ENCODE measurements at places on chromosomes 1 and 21.
A peak's percentile ranks its signal among the peaks of the same experiment; 100 is the strongest.

DNA sequence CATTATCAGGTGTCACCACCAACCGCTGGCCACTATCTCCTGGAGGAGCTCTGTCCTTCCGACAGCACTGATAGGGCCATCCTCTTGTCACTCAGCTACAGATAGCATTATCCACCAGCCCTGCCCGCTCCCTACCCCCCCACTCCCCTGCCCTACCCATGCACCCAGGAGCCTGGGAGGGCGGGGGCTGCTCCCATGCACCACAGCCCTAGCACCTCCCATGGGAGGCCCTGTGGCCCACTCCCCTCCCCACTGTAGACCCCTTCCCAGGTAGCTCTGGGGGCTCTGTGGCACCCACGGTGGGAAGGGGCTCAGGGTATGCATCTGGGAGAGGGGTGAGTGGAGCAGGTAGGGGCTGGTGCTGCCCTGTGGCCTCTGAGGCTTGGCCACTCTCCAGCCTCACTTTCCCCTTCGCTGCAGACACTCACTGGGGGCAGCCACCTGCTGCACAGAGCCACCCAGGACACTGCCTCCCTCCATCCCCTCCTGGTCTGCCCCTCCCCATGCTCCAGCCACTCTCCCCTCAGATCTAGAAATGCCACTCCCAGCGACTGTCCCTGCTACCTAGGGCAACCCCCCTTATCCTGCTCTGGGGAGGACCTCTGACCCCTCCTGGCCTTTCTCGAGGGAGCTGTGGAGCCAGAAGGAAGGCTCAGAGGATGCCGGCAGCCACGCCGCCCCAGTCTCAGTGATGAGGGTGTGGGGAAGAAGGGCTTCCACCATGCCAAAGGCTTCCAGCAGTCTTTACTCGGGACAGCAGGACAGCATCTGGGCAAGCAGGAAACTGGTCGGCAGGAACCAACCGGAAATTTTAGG, 58.5 kb downstream of the WNT9A start:
- DNase-seq = no peak

GRCh38 chr1:230251644-230252191, 174.4 kb downstream of the PGBD5 start:
- DNase-seq = no peak

- peak; percentile 95 for DNase-seq
Measured at GRCh38 chr1:203306089-203306964, 1.0 kb downstream of the BTG2 start.

DNA sequence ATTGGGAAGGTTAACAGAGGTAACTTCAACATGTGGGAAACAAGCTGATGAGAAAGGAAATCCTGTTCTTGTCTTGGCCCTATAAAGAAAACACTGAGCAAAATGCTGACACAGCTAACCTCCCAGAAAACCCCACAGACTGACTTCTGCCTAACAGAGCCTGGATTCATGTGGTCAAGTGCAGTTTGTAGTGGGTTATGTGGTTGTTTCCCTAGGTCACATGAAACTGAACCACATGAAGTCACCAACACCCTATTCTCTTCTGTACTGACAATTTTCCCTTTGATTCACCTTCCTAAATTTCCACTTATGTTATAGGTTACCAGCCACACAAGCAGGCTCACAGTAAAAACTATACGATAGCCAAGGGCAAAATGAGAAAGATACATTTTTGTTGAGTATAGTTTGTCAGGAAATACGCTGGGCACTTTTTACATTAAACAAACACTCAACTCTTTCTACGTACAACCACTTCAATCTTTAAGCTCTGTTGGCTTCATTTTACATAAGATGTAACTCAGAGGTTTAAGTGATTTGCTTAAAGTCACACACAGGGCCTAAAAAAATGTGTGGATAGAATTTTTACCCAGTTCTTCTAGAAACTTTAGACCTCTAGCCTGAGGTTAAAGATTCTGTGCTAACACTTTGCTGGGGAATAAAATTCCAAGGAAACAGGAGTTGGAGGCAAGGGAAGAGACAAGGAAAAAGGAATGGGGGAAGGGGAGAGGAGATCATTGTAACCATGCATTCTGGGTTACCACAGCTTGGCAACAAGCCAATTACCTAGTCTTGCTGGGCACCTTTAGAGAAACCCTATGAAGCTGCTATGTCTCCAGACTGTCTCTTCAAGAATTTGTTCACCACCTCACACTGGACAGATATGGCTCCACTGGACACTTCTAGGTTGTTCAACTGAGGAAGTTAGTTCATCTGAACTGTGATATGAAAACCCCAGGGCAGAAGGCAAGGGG, 601.6 kb upstream of the USP24 start:
- DNase-seq = peak; percentile 84

GRCh38 chr21:44681861-44682579, at the start of gene KRTAP12-1:
KRTAP12-1 (minus strand) TSS chr21:44682163; CDS start chr21:44682123, 40 bp downstream.
- DNase-seq = peak; percentile 70

DNA sequence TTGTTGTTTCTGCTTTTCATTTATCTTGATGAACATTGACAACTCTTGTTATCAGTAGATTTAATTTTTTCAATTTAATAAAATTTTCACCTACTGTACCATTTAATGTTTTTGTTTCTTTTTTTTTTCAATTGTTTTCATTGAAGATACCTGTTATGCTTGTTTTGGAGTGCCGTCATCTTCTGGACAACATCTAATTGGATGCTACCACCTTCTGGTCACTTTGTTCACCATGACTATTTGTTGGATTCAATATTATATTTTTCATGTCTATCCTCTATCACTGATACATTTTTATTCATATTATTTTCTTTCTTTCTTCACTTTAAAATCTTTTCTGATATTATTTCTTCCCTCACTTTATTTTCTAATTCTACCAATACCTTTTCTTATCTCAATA, 14.0 kb downstream of the KRTAP21-2 start:
- no peak for DNase-seq

GRCh38 chr1:188140958-188141357, 1312.2 kb downstream of the PLA2G4A start:
- DNase-seq = no peak

DNA sequence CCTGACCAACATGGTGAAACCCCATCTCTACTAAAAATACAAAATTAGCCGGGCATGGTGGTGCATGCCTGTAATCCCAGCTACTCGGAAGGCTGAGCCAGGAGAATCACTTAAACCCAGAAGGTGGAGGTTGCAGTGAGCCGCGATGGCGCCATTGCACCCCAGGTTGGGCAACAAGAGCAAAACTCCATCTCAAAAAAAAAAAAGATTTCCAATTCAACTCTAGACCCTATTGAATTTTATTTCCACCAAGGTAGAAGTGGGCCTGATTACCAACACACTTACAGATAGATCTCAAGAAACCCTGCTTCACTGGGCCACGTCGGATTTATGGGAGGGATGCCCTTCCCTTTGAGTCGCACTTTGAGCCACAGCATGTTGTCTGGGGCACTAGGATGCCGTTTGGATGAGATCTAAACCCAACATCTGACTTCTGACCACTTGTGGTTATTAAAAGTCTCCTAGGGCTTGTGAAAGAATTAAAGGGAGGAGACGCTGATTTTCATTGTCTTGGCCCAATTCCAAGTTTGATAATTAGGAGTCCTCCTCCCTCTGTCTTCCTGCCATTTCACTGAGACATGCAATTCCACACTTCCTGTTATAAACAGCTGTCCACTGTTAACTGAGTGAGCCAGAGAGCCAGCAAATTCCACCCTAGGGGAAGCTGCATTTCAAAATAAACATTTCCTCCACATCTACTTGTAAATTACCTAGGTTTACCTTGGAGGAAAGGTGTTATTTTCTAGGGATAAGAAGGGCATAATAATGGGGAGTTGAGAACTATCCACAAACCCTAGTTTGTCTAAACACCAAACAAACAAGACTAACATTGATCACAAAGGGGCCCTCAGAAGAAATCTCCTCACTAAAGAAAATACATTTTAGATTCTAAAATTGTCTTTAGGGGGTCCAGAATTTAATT, 5.2 kb upstream of the RERE start:
- DNase-seq = peak; percentile 26

DNA sequence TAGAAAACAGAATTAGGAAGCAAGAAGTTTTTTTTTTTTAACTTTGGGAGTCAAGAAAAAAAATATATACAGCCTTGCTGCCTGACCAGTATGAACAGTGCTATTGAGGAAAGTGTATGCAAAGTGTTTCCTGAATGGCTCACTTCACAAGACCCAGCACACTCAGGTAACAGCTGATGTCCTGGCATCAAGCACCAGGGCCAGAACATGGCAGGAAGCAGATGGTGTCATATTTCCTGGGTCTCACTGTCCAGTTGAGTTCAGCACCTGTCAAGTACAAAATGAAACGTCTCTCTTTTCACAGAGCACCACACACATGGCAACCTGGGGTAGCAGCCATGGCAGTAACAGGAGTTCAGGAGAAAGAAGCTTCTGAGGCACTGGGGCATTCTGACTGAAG, 372.3 kb downstream of the TTLL7 start:
- no peak for DNase-seq

- no peak for DNase-seq
Measured at GRCh38 chr1:63968663-63969440, 195.0 kb downstream of the ROR1 start.

DNA sequence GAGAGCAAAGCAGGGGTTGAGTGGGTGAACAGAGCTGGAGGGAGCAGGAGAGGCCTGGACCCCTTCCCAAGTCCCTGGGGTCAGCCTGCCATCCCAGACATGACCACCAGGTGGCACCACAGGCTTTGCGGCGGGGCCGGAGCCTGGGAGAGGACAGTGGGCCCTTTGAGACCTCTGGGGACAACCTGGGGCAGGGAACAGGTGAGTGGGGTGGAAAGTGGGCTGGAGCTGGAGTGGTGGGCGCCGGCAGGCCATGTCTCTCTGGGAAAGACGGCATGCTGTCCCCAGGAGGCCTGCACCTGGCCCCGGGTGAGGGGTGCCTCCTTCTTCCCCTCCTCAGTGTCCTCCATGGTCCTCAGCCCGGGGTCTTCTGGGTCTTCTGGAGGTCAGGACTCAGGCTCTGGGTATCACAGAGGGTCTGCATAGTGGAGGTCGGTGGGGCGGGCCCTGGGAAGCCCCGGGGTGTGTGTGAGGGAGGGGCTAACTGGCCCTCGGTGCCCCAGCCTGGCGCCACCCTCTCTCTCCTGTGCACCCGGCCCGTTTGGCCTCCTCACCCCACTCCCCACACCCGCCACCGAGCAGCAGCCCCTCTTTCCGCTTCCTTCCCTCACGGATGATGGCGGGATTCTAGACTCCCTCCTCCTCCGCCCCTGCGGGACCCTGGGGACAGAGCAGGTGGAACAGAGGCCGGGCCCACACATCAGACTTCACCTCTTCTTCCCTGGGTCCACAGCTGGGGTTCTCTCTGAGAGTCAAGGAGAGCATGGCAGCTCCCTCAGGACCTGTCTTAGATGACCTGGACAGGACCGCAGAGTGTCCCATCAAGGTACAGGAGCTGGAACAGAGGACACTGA, 28.5 kb upstream of the PKP1 start:
- DNase-seq = no peak

GRCh38 chr21:17819877-17820229, 697 bp upstream of the C21orf91 start:
- DNase-seq = peak; percentile 88

DNA sequence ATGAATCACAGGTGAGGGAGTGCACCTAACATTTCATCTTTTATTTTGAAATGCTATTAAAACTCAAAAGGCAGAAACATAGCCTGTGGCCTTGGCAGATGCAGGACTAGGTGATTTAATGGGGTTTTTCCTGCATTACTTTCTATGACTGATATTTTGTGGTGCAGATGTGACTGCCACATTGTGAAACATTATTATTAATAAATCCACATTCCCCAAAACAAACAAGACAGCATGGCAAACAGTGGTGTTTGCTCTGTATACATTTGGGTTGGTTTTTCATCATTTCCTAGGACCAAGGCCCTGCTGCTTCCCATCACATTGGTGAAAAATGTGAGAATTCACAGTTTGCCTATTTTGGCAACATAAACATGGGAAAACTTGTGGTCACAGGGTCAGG, 247.6 kb upstream of the SGIP1 start:
- DNase-seq = no peak

GRCh38 chr1:117416004-117416403, 48.8 kb downstream of the MAN1A2 start:
- DNase-seq = no peak

- DNase-seq = no peak
Measured at GRCh38 chr1:234529095-234529949, 50.3 kb upstream of the TARBP1 start.

- DNase-seq = no peak
Measured at GRCh38 chr21:44288251-44289110, 2.8 kb downstream of the AIRE start.

Measured in NCI-H187 (cell line).